ENCODE measurements at places on chromosomes 7 and 10.

DNA sequence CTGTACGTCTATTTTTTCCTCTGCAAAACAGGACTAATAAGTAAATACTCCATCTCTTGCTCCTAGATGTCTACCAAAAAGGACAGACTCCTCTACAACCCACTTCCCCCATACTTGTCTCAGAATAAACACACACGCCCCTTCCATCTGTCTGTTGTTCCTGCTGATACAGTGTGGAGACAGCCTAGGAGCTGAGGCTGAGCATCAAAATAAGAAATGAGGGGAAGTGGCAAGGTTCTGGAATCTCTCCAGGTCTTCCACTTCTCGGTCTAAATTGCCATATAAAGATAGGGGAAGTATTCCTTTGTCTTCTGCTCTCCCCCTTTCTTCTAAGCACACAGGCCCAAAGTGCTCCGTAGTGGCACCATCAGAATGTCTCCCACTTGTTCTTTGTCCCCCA lies 30.8 kb upstream of the VSIR start:
- no peak for DNase-seq

DNA sequence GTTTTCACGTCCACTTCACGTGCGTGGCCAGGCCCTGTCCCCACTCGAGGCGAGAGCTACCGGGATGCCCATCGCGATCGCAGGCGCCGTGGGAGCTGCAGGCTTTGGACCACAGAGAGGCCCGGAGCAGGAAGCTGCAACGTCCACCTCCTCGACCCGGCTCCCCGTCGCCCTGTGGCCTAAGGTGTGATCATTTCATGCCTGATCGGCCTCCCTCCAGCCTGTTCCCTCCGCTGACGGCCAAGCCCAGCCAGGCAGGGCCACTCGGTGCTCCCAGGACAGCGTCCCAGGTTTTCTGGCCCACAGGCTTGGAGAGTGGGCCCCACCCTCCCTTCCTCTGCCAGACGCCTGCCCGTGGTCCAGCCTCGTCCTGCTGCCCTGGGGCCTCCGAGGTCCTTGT lies 19.6 kb downstream of the KNDC1 start:
- DNase-seq, result no peak

DNA sequence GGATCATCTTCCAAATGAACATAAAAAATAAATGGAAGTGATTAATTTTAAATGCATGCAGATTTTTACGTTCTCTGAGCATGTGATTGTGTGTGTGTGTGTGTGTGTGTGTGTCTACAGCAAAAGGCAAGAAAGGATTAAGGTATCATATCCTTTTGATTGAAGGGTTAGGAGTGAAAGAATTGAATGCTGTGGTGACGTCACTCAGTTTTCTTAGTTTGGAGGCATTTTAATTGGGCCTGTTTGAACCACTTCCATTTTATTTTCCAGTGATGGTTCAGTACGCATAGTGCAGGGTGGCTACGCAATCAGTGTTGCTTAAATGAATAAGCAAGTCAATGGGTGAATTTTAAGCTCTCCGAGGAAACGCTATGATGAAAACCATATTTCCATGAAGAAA lies 31.3 kb downstream of the TACC2 start:
- DNase-seq, result no peak

- DNase-seq, result no peak
Observed at GRCh38 chr7:143954544-143954943, at the start of gene OR2F1. Gene OR2F1 (plus strand): TSS chr7:143954844. CDS start chr7:143959971, 5,127 bp downstream.

GRCh38 chr7:122485856-122486255 lies 181.3 kb upstream of the FEZF1 start:
- no peak for DNase-seq

- no peak for DNase-seq
Observed at GRCh38 chr10:17007418-17007770, 122.2 kb downstream of the CUBN start.

DNA sequence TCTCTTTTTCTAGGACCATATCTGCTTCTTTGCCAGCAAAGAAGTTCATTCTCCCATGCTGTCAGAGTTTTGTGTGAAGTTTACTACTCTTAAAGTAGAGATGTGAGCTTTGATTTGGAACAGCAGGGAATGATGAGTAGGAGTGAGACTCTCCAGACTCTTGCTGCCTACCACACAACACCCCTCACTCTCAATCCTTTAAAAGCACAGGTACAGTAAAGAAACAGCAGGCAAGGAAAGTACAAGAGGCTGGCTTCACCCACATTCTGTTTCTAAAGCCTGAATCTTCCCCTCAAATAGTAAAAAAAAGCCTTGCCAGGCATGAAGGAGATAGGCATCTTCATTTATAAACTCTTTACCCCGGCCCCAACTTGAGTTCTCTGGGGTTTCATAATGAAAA lies 97.3 kb downstream of the ARMH3 start:
- no peak for DNase-seq

All from NB4 (cell line).